ENCODE measurements at places on chromosomes 12 and 14.

- DNase-seq = no peak
These were observed 1.3 kb downstream of the GLRX5 start for GRCh38 chr14:95536036-95536593.

DNA sequence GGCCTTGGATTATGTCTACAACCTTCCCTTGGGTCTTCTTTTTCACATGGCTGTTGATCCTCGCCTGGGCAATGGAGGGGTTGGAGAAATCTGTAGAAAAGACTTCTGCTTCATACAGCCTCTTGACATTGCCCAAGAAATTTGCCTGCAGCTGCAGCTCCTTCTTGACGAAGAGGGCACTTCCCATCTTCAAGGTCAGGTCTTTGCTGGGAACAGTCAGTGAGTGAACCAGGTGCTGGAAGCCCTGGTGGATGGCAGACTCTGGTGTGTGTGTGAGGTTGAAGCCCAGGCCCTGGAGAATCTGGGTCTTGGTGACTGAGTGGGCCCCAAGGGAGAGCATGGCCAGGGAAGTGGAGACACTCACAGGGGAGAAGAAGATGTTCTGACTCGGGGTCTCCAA, 6.7 kb downstream of the SERPINA9 start:
- no peak for DNase-seq

DNA sequence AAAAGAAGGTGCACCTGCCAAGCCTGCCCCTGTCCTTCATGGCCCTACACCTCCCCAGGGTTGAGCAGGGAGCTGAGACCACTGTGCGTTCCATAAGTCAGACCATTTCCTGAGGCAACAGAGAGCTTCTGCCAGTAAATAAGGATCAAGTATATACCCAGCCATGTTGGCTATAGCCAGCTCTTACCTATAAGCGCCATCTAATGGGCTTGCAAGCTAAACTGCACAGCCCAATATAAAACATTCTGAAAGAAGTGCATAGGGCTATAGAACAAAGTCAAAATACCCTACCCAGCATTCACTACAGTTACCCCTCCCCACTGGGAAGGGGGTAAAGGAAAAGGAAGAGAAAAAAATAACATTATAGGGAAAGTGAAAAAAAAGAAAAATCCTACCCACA, 59.3 kb upstream of the SCAF11 start:
- no peak for DNase-seq

GRCh38 chr12:69998922-69999321, 173.9 kb downstream of the MYRFL start:
- no peak for DNase-seq

DNA sequence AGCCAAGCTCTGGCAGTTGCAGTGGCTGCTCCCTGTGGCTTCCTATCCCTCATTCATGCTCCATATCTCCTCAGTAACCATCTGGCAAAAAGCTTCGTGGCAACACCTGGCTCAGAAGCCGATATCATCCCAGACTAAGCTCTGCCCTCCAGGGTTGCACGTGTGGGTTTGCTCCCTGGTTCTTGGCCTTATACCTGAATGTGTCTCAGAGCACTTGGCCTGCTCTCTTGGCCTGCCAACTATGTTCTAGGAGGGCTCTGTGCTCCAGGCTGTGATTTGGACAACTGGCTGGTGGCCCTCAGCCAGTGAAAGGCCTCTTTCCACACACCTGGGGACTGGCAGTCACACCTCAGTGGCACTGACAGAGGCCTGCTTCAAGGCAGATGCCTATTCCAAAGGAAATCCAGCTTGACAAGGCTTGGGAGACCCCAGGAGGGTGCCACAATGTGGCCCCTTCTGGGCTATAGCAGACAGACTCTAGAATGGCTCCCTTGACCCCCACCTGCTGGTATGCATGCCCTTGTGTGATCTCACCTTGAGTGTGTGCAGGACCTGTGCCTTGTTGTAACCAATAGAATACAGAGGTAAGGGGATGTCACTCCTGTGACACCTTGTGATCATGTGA, 10.5 kb downstream of the PLD4 start:
- no peak for DNase-seq

- no peak for DNase-seq
These were observed 84.2 kb downstream of the PHETA1 start for GRCh38 chr12:111284709-111285108.

DNA sequence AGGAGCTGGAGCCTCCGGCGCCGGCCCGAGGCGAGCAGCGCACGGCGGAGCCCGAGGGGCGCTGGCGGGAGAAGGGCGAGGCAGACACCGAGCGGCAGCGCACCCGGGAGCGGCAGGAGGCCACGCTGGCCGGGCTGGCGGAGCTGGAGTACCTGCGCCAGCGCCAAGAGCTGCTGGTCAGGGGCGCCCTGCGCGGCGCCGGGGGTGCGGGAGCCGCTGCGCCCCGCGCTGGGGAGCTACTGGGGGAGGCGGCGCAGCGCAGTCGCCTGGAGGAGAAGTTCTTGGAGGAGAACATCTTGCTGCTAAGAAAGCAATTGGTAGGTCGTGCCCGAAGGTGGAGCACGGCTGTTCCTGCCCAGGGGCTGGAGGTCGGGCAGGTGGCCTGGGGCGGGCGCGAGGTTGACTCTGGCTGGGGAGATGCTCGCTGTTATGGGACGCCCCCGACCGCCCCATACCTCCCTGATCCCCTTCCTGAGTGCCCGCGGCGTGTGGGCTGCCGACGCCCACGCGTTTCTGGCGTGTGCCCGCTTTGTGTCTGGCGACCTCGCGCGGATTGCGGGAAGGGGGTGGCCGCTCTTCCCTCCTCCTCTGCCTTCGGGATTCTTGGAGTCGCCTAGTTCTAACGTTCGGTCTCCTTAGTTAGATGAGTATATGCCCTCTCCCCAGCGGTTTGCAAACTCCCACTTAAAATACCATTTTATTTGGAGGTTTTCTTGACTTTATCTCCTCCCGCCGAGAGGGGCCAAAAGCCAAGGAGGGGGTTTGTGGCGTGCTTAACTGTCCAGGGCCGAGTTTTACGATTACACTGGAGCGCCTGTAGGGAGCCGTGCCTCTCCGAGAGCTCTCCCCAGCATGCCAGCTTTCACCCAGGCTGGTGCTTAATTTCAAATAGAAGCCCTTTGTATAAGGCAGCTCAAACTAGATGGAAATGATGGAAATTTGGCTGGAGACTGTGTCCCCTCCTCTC, 752 bp downstream of the DACT1 start:
- DNase-seq = peak; percentile 44

DNA sequence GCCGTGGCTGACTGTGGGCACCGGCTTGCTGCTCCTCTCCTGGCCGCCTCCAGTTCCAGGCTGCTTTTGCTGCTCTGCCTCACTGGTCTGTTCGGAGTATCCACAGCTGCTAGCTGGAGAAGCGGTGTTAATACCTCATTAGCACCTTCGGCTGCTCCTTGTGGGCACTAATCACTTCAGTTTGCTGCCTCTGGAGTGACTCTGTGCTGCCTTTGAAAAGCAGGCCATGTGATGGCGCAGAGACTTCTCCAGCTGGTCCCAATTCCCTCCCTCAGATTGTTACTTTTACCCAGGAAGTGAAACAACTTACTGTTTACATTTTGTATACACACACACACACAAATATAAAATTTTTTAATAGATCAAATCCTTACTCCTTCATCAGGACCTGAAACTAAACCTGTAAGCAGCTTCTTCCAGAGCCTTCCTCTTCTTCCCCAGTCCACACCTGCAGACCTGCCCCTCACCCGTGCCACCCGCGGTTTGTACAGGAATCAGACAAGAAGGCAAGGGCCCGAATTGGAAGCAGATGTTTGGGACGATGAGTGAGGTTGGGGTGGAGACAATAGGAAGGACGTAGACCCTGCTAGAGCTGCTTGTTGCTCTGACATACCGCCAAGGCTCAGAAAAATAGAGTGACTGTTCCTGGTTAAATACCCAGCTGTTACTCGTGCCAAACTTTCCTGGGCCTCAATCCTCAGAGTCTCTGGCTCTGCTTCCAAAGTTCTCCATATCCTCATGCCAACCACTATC, 41.5 kb upstream of the LTBP2 start:
- no peak for DNase-seq

- no peak for DNase-seq
These were observed 71.8 kb downstream of the DERA start for GRCh38 chr12:15982921-15983320.

DNA sequence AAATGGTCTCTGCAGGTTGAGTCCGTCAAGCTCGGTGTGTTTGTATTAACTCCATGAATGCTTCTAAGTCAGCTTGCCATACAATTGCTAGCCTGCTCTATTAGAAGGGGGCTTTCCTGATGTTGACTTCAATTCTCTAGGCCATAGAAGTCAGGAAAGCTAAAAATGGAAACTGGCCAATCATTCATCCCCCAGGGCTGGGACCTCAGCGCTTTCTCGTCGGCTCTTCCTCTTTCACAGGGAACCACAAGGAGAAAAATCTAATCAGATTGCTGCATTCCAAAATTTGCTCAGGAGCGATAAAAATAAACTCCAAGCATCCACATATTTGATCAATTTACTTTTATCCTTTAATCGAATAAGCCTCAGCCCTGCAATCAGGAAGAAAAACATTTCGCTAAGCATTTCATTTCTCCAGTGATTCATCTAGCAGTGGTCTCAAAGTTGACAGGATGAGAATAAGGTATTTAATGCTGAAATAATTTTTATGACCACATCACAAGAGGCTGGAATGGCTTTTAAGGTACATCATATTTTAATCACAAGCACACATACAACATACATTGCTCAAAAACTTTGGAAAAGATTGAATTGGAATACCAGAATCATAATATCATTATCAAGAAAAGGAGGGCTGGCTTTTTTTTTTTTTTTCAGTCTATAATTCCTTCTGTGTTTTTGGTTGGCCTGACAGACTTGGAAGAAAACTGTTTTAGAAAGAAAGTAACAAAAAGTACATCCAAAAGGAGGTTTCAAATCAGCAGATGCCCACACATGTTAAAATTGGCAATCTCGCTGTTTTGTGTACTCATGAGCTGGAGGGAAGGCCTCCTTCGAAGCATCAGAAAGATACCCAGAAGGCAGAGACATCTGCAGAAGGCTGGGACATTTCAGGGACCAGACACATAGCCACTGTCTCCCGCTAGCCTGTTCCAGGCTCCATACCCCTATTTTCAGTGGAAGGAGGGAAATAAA, 316.3 kb downstream of the NUAK1 start:
- DNase-seq = no peak

GRCh38 chr12:123765504-123766035, 3.5 kb downstream of the DNAH10 start:
- DNase-seq = no peak

- no peak for DNase-seq
These were observed 6.6 kb downstream of the CHST11 start for GRCh38 chr12:104463368-104463767.

DNA sequence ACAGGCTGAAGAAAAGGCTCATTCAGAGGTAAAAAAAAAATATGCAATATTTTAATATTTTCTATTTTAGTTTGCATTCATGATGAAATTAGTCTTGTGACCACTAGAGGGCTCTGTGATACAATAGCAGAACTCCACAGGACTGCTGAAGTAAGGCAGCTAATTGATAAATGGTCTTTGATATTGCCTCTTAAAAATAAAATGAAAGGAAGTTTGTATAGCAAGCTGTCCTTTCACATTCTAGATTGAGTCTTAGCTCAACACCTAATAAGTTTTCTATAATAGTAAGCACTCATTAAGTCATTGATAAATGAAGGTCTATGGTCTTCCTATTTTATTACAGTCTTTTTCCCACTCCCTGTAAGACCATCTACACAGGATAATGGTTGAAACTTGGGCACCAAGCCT, 315.7 kb downstream of the NAV3 start:
- no peak for DNase-seq

DNA sequence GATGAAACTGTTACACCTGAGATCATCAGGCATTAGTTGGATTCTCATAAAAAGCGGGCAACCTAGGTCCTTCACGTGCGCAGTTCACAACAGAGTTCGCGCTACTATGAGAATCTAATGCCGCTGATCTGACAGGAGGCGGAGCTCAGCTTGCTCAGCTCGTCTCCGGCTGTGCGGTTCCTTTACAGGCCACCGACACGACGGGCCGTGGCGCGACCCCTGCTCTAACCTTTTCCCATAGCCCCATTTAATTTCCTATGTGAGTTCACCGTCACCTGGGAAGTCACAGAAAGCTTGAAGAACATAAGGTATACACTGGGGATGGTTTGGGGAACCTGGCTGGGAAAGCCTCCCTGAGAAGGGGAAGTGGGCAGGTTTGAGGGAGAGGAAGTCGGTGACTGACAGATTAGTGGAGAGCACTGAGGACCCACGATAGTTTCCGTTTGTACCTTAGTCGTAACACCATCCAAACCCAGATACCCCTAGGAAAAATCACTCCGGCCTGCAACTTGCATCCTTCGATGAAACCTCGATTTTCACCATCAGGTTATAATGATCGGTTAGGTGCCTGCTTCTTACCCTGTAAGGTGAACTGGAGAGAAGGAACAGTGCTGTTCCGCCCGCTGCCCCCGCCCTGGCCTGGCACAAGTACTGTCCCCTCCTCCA, 2.8 kb upstream of the AAAS start:
- peak; percentile 56 for DNase-seq

DNA sequence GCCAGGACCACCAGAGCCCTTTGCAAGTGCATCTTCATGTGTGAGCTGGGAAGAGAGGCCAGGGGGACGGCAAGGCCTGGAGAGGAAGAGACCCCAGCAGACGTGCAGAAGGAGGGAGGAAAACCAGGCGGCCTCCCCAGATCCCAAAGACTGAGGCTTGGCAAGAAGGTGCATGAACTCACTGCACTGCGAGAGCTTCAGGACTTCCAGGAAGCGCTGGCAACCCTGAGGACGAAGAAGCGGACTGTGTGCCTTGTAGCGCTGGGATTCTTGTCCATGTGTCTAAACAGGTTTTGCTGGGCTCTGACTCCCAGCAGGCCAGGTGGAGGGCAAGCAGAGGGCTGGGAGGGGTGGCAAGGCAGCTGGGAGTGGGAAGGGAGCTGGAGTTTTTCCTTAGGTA, 939 bp downstream of the TGFB3 start:
- DNase-seq = peak; percentile 52

DNA sequence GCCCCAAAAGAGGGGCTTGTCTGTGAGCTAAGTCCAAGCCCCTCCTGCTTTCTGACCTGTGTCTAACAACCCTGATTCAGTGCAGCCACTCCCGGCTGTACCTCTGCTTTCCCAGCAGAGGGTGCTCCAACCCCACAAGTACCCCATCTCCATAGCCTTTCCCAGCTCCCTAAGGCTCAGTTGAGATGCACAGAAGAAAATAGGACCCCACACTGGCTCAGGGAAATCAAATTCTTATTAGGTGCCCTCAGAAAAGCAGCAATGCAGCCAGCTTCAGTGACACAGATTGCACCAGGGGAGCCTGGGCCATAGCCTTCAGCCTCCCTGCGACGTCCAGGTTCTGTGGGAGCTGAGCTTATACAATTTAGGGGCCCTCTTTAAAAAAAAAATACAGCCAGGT, 49.9 kb downstream of the LRRC74A start:
- DNase-seq = peak; percentile 70
